ENCODE measurements at places on chromosomes 5 and 9.

GRCh38 chr5:16483361-16483760 is 17.8 kb upstream of the ZNF622 start:
- DNase-seq, result no peak

DNA sequence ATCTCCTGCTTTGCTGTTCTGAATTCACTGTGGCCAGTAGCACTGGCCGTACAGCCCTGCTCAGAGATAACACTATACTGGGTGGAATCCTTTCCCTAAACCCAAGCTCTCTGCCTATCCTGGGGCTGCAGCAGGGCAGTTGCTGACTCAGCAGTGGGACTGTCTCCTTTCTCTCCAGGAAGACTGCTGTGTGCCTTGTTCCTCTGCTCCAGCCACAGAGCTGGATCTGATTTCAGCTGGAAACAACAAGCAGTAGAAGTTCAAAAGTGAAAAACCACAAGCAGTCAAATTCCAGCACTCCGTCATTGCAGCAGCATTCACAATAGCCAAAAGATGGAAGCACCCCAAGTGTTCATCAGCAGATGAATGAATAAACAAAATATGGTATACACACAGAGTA is 105.0 kb downstream of the FBXL7 start:
- DNase-seq, result no peak

DNA sequence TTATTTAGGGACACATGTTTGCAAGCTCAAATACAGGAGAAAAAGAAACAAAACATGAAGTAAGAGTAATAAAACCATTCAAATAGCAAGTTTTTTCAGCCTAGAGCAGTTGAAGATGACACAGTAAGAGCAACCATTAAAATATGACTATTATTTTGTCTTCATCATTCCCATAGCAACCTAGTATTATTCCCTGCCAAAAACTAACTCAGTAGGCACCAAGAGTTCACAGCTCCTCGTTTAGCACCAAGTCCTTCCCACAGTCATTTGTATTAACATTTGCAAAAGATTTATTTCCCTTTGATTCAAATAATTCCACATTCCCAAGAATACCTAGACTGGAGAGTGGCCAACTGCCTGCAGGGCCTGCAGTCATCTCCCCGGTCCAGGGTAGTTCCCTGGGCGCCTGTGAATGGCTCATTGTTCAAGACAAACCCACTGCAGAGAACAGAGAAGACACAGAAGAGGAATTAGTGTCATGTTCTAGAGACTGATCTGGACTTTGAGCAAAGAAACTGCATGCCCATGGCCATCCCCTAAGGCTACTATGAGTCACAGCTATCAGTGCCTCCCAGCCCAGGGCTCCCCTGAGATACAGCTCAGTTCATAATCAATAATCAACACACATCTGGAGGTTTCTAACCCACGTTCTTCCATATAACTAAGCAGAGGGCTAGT is 139.1 kb upstream of the MAP3K1 start:
- DNase-seq, result no peak

DNA sequence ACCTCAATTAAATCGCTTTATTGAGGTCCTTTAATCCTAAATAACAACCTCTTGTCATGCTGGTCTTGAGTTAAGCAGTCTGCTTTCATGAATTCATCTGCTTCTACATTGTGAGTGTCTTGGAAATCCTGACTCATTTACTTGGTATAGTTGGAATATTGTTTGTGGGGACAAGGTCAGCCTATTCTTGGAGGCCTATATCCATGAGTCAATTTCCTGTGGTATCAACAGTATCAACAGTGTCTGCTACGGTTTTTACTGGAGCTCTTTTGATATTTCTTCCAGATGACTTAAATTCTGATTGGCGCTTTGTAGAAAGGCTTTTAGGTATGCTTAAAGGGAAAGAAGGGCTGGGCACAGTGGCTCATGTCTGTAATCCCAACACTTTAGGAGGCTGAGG is 71.2 kb upstream of the PARP8 start:
- no peak for DNase-seq

- DNase-seq, result no peak
Observed at GRCh38 chr9:68873179-68873578, 140.7 kb downstream of the PRKACG start.

DNA sequence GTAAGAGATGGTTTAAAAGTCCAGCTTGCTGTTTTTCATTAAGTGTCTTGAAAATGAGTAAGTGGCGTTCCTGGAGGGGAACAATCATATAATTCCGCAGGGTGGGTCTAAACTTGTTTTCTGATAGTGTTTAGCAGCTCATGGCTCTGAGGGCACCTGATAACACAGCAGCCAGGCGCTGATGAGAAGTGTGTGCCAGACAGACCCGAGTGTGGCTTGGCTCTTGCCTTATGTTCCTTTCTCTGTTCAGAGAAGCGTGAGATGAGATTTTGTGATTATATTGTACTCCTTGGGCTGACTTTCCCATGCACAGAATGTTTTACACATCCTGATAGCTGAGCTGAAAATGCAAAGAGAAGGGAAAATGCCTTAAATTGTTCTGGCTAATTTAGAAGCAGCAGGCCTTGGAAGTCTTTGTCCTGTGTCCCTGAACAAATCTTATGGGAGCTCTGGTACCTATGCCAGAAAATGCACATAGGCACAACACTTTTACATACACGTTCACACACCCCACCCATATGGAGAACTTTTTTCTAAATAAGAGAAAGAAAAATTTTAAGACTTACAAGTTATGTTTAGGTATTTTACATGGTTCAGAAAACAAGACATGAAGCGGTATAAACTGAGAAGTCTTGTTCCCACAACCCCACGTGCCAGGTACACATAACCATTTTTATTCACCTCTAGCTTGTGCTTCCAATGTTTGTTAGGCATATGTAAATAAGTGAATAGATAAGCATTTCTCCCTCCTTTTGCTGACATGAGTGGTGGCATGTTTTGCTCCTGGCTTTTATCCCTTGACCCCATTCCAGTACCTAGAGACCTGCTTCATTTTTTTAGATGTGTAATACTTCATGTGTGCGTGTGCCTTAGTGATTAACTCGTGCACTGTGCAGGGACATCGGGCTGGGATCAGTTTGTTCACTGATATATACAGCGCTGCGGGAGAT is 152.2 kb upstream of the OTULINL start:
- no peak for DNase-seq

GRCh38 chr9:75175395-75175794 is 87.1 kb downstream of the OSTF1 start:
- DNase-seq, result no peak

- no peak for DNase-seq
Observed at GRCh38 chr5:172107571-172107970, 80.5 kb downstream of the STK10 start.

DNA sequence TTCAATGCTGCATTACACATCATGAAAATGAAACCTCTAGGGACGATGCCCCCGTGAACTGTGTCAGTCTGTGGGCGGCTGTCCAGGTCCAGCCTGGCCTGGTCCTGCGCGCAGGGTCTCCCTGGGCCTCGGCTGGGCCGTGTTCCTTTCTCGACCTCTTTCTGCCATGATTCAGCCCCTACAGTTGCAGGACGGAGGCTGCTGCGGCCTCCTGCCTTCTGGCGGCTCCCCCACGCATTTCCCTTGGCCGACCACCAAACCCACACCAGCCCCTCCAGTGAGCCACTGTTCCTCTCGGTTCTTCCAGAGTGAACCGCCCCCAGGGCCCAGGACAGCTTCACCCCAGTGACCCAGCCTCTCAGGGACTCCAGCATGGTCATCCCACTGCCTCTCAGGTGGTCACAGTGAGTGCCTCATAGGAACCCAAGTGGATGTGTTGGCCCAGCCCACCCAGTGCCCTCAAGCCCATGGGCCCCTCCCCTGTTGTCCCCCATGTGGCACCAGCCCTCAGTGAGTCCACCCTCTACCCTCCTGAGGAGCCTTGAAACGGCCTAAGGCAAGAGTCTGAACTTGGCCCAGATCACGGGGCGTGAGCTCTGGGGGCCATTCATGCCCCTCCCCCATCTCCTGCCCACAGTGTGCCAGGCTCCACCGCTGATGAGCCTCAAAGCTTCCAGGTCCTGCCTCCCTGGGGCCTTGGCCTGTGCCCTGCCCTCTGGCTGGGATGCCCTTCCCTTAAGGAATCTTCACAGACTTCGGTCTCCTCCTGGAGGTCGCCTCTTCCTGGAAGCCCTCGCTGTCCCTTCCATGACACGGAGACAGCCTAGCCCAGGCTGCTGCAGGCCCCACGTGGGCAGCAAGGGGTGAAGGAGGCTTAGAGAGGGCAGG is 10.0 kb upstream of the CLIC3 start:
- DNase-seq, result no peak

- DNase-seq, result no peak
Observed at GRCh38 chr5:54018438-54018837, 291.9 kb downstream of the ARL15 start.

- no peak for DNase-seq
Observed at GRCh38 chr5:181173027-181173419, 25.6 kb downstream of the OR2V2 start.

DNA sequence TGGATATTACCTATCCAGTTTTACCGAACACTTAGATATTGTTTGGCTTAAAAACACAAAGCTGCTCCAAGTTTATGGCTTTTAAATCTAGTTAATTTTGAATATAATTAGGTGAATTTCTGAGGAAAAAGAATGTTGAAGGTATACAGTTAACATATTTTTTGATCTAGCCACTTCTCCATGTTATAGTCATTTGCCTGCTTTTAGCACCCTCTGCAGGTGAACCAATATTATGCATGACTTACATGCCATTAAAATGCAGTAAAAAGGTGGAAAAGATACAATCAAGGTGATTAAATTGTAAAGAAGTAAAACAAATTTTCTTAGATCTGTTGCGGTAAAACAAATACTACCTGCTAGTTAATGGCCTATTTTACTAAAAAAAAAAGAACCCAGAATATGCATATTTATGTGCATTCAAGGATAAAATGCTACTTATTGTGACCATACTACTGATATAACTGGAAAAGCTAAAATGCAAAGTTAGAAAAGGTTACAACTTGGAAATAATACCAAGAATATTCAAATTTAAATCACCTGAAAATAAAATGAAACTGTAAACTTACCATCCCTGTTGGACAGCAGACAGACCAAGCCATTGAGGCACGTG is 132.1 kb downstream of the AP3B1 start:
- DNase-seq, result no peak

DNA sequence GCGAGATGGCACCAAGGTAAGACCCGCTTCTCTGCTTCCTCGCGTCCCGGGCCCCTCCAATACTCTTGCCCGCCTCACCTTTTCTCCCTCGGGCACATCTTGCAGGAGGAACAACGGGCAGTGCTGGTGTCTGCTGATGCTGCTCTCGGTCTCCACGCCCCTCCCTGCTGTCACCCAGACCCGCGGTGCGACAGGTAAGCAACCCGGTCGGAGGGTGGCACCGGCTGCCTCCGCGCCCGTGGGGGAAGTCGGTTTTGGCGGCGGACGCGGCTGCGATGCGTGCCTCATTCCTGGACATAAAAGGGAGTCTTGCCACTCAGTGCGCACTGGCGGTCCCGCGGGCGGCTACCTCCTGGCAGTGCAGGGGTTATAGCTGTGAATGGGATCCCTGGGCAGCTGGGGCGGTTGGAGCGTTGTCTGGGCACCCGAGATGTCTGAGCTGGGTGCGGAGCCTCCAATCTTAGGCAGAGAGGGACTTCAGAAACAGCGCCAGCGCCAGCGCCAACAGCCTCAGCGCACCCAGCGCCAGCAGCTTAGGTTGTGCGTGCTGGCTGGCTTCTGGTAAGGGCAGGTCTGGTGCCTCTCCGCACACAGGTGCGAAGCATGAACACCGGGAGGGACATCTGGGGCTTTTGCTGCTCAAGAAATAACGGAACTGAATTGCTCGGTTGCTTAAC is 488 bp downstream of the COL15A1 start:
- DNase-seq, result no peak

GRCh38 chr5:53151713-53152458 is 42.3 kb upstream of the MOCS2 start:
- peak; percentile 30 for DNase-seq

DNA sequence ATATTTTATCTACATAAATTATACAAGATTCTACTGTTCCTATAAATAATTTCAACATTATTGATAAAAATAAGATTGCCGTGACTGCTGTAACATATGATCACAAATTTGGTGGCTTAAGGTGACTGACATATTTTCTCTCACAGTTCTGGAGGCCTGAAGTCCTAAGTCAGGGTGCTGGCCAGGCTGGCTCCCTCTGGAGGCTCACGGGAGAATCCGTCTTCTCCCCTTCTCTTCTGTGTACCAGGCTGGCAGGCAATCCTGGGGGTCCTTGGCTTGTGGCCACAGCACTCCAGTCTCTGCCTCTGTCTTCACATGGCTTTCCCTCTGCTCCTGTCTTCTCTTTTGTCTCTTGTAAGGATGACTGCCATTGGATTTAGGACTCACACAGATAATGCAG is 31.7 kb upstream of the IRX2 start:
- DNase-seq, result no peak

DNA sequence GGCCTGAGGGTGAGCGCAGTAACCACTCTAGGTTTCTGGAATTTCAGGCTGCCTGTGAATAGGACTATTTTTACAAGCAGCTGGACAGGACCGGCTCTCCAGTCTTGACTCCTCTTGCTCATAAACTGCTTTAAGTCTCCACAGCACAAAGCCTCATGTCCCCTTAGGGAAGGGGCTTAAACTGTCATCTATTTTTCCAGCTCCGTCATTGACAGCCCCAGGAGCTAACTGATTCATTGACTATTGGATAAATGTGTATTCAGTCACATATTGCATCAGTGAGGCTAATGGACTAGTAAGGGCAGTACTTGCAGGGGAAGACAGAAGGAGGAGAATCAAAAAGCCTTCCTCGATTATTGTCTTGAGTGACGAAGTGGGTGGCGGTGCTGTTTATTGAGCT is 719.4 kb upstream of the ADAMTS16 start:
- no peak for DNase-seq

DNA sequence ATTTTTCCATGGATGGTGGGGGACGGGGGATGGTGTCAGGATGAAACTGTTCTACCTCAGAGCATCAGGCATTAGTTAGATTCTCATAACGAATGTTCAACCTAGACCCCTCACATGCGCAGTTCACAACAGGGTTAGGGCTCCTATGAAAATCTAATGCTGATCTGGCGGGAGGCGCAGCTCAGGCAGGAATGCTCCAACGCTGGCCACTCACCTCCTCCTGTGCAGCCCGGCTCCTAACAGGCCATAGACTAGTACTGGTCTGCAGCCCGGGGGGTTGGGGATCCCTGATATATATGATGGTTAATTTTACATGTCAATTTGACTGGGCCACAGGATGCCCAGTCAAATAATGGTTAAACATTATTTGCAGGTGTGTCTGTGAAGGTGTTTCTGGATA is 199.0 kb upstream of the NR4A3 start:
- DNase-seq, result no peak

DNA sequence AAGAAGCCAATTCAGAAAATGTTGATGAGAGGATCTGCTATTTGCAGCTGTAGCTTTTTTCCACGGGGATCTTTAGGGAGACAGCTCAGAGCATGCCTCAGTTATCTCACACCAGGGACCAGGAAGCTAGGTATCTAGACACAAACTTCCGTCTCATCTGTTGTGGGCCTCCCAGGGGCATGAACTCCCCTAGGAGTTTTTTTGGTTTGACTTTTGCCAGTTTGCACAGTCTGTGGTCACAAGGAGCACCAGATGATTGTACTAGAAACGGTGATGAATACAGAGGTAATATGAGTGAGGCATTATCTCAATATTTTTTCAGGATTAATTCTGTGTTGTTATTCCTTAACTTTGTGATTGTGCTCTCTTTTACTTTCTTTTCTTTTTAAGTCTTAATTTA is 533.2 kb upstream of the SEMA6A start:
- DNase-seq, result no peak

GRCh38 chr5:140785905-140786686 is at the start of gene PCDHA1:
Gene PCDHA1 (plus strand): TSS chr5:140786140.
- DNase-seq, result no peak

All from omental fat pad (tissue), 4 donors.